ENCODE measurements at places on chromosomes 5 and 9.

DNA sequence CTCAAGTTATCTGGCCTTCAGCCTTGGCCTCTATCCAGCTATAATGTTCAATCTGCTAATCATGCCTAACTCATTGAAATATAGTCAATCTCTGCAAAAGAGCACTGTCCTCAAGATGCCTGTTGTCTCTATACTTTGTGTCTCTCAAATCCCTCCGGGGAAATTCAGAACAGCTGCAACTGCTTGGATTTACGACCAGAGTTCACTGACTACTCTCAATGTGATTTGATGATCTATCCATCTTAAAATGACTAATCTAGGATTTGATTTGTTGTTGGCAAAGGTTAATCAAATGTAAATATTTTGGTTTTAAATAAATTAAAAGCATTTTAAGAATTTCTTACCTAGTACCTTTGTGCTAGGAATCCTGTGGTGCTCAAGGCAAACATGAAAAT, 40.9 kb downstream of the SVEP1 start:
- no peak for DNase-seq

DNA sequence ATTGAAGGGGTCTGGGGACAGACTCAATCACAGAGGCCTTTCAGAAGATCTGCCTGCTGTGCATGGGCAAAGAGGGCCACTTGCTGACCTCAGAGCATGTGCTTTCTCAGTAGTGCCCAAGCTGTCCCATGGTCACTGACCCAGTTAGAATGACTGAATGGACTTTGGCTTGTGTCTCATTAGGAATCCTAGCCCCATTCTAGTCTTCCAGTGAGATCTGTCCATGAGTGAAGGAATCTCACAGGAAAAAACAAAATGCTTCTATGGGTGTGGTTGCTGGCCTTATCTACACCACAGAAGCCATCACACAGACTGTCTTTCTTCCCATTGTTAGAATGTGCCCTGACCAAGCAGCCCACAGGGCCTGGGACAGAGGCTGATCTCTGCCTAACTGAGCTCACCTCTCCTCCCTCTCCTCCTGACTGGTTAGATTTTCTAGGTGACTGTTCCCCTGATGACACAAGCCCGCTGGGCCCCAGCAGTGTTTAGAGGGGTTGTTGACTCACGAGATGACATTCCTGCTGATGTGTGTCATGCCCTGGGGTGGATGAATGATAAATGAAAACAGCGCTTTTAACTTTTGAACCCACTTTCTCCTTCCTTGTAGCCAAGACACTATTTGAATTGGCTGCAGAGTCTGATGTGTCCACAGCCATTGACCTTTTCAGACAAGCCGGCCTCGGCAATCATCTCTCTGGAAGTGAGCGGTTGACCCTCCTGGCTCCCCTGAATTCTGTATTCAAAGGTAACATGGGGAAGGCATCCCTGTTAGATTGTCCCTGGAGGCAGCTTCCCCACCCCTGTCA, 24.8 kb downstream of the TGFBI start:
- DNase-seq: peak; percentile 99

DNA sequence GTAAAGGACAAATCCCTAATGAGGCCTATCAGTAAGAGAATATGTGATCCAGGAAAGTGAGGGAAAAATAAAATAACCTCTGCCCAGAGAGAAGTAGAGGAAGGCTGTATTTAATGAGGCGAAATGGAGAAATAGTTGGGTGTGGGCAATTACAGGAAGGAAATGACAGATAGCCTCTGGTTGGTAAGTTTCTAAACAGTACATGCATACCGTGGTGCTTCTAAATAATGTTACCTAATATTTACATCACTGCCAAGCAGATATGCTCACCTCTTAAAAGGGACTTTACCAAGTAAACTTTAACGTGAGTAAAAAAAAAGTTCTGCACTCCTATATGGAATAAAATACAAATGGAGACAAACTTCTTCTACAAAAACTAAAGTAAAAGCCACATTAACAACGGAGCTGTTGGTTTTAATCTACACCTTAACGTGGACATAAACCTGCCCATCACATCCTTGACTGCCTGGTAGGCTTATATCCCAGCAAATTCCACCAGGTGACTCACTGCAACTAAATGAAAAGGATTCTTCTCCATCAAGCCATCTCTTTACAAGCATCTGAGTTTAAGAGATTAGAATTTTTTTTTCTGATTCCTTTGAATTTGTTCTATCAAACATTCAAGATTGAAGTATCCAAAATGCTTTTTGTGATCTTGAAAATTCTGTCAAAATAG, 12.4 kb downstream of the NFIL3 start:
- no peak for DNase-seq

- DNase-seq: no peak
Measured at GRCh38 chr9:87379300-87379699, 118.4 kb upstream of the DAPK1 start.

All from fibroblast of skin of back (primary cell).